BJ (cell line): ENCODE measurements at places on chromosomes 2 and 18.

GRCh38 chr2:167964650-167965413 is 282.6 kb downstream of the STK39 start:
- DNase-seq = no peak

DNA sequence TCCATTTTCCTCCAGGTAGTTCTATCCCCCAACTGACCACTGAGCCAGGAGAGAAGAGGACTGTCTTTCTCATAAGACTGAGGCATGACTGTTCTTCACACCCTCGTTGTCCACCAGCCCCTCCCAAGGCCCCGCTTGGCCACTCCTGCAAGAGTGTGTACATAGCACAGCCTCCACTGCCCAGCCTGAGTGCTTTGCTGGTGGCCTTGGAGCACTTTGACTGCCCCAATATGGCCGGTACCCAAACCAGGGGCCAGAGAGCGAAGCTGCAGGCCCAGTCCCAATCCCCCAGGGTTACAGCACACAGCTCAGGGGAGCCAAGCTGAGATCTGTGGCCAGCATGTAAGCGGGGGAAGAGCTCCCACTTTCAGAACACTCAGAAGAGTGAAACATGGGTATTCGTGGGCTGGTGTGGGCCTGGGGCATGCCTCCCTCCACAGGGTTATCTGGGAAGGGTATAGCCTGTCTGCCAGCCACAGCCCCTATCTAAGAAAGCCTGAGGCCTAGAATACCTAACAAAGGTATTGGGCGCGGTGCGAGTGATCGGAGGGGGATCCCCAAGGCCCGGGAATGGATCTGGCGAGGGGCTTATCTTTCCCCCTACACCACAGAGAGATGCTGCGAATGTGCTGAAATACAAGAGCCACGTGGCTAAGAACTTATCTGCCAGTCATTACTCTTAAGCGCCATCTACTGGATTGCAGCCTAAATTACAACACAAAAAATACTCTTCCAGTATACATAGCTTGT is 163.8 kb downstream of the WDPCP start:
- DNase-seq = no peak

GRCh38 chr2:187261705-187262104 is 186.3 kb downstream of the CALCRL start:
- DNase-seq = no peak

DNA sequence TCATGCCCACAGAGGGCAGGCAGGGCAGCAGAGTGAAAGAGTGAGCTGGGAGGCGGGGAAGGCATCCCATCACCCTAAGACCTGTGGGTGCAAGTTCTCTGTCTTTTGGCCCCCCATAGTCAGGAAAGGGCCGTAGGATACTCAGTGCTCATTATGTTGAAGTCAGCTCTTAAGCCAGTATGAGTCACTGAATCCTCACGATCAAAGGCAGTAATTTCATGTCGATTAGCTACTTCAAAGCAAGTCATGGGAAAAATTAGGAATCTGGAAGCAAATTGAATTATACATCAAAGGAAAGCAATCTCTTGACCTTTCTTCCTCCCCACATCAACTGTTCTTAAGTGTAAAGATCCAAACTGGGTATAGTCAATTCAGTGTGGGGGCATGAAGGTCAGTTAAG is 178.9 kb downstream of the FHOD3 start:
- DNase-seq = no peak

DNA sequence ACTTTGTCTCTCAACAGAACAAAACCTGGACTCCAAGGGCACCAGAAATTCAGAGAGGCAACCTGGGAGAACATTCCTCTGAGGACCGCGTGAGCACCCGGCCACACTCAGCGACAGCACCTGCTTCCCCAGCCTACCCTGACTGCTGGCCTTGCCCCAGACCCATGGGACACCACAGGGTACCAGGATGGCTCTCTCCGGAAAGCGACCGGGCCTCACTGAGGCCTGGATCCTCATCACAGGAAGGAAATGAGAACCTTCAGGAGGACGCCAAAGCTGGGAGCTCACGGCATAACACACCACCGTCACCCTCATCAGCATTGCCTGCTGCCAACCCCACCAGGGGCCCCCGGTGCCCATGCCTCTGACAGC is 38.9 kb downstream of the HS6ST1 start:
- DNase-seq = no peak

DNA sequence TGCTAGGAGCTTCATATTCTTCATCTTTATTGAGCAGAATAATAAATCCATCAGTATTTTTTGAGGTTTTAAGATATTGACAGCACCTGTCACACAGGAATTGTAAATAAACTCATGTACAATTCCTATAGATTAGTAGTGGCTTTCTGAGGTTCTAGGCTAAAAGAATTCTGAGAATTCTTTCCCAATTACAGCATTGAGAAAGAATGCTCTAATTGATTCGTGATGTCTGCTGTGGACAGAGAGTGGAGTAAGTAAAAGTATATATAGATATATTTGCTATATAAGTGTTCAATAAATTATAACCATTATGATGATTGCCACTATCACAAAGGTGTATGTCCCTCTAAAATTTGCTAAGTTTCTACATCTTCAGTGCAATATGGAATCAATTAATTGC is 186.5 kb upstream of the NRP2 start:
- DNase-seq = no peak

- no peak for DNase-seq
These were observed 28.9 kb downstream of the TOGARAM2 start for GRCh38 chr2:29009711-29010677.

DNA sequence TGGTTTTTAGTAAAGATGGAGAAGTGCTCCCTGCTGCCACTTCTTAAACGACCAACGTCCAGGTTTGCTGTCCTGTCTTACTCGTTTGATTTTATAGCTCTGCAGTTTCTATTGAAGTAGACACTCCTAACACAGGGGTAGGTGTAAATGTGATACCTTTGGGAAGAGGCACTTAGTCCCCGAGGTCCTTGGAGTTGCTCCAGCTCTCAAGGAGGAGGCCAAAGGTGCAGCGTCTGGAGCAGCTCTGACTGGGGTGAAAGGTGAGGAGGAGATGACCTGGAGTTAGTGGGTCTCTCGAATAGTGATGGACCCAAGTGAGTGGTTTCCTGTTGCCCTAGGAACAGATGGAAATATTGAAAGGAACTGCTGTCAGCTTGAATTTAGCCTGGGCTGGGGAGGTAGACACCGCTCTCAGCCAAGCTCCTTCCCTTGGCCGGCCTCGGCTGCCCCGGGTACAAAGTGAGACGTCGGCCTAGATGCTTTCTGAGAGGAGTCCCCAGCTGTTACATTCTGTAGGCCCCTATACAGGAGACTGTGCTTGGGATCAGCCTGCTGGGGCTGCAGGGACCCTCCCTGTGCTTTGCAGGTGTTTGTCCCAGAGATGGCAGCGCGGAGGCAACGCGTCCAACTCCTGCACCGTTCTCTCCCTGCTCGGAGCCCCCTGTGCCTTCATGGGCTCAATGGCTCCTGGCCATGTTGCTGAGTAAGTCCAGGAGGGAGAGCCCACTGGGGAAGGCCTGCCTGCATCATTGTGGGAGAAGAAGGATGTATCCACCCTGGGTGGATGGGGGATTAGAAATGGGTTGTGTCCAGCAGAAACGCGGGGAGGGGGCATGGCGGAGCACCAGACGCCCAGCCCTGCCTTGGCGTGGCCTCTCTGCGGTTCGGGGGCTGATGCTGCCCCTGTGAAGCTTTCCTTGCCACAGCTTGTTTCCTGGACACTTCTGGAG is 5.4 kb downstream of the KHK start:
- DNase-seq = no peak

DNA sequence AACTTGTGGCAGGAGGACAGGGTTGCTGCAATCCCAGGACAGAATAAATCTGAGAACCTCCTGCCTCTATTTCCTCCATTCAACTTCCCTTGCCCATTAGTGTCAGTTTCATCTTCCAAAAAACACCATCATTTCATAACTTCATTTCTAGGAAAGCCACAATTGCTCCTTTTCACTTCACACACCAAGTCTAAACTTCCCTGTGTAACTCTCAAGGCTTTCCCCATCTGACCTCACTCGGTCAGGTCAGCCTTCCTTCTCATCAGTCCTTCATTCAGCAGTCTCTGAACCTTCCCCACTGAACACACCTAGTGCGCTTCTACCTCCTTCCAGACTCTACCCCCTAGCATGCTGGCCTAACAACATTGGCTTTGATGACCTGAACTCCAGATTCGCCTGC is 35.8 kb downstream of the TCF7L1 start:
- no peak for DNase-seq

DNA sequence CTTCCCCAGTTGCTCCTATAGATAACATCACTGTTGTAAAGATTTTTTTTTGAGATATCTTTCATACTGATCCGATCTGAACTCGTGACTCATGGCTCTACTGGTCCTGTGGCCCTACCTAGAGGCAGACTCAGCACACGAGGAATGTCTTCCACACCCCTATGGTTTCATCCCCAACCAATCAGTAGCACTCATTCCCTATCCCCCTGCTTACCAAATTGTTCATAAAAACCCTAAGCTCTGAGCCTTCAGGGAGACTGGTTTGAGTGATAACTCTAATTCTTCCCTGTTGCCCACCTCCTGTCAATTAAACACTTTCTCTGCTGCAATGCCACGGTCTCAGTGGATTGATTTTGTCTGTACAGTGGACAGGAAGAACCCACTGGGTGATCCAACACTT is 4.2 kb upstream of the SAP130 start:
- no peak for DNase-seq

GRCh38 chr2:181051861-181052522 is 71.6 kb downstream of the UBE2E3 start:
- no peak for DNase-seq

- DNase-seq = no peak
These were observed 1.9 kb downstream of the HTRA2 start for GRCh38 chr2:74531666-74532065.

DNA sequence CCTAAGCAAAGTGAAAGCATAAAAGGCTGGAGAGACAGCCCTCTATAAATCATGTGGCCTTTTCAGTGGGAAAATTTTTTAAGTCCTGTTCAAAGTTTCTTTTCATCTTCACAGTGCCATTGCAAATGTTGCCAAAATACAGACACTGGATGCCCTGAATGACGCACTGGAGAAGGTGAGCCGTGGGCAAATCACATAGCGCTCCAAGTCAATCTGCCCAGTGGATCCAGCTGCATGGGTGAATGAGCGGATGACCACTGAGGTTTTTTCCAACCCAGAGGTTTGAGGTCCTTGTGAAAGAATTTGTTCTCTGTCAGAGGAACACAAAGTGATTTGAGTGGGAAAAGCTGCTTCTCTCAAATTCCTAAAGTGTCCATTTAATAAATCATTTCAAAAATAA is 11.8 kb downstream of the DAPL1 start:
- no peak for DNase-seq

DNA sequence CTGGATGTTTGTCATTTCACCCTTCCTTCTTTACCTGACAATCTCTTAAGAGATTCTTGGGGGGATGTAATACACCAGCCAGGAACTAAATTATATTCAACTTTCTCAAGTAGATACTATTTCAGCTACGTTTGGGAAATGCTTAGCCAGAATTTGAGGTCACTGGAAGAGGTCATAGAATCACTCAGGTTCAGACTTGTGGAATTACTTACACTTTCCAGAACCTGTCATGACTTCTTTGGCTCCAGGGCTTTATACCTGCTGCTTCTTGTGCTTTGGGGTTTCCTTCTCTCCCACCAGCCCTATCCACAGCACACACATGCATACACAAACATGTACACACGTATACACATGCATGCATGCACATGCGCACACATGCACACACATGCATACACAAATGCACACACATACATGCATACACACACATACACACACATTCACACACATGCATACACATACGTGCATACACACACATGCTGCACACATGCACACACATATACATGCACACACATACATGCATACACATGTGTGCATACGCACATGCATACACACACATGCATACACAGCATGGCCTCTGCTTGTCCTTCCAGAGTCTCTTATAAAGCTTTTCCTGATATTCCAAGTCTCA is 23.5 kb upstream of the ANXA4 start:
- no peak for DNase-seq

- DNase-seq = no peak
These were observed 21.7 kb downstream of the IL1R2 start for GRCh38 chr2:102013206-102014040.

DNA sequence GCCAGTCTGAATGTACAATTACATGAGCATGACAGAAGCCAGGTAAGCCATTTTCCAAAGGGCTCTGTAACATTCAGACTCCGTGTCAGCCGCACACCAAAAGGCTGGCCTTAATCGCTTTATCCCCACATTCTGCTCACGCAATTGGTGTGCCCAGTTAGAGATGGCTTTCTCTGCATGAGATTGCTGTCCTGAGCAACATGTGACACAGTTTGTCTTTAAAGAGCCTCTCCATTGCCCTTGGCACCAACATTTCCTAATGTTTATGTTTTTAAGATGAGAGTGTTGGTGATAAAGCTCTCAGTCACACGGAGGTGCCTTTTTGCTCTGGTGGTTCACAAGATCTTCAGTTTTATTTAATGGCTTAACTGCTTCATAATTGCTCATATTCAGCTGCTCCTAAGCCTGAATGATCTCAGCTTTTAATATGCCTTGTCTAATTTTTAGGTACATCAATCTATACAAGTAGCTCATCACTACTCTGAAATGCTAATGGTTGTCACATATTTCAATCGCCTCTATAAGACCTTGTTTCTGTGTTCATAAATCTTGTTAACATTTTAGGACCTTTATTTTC is 164.8 kb upstream of the ACVR2A start:
- no peak for DNase-seq

GRCh38 chr2:109238580-109238979 is 109.6 kb downstream of the SH3RF3 start:
- DNase-seq = peak; percentile 64

GRCh38 chr18:34694591-34695165 is 15.4 kb upstream of the DTNA start:
- DNase-seq = no peak

DNA sequence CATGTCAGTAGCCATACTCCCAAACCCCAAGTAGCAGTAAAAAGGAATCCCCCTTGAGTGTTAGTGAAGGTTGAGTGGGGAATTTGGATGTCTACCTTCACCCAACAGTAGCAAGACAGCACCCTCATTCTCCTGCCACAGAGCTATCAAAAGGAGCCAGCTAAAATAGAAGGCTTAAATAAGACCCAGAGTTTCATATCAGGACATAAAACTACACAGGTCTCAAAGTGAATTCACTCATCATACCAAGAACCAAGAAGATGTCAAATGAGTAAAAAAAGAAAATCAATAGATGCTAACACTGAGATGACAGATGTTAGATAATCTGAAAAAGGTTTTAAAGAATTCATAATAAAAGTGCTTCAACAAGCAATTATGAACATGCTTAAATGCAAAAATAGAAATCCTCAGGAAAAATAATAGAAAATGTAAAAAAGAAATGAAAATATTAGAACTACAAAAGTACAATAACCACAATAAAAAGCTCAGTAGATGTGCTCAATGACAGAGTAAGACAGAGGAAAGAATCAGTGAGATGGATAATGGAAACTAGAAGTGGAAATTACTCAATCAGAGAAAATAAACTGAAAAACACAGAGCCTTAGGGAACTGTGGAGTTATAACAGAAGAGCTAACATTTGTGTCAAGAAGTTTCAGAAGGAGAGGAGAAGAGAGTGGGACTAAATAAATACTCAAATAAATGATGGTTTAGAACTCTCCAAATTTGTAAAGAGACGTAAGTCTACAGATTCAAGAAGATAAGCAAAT is 90.5 kb downstream of the EDAR start:
- DNase-seq = no peak

- no peak for DNase-seq
These were observed 87.9 kb upstream of the SPHKAP start for GRCh38 chr2:228269351-228269750.

- no peak for DNase-seq
These were observed 849.1 kb downstream of the CNTNAP5 start for GRCh38 chr2:124874219-124874618.

GRCh38 chr2:112181571-112182290 is 43.5 kb downstream of the FBLN7 start:
- DNase-seq = no peak

- no peak for DNase-seq
These were observed 1223.1 kb upstream of the ZEB2 start for GRCh38 chr2:145743011-145743410.
